Esophagus muscularis mucosa (tissue), 4 donors: ENCODE measurements at places on chromosomes 11 and 22. TPM values are rescaled to one million over a fixed set of nuclear protein-coding genes. Genes with fewer than 3 reads are reported as not detected.

GRCh38 chr11:85758480-85759039 is 52.4 kb downstream of the SYTL2 start:
- H3K4me1 ChIP-seq = no peaks in the 10 kb centered on the region
- H3K27ac ChIP-seq = no peak overlapping the region
- no peaks in the 10 kb centered on the region for H3K36me3 ChIP-seq

GRCh38 chr11:8267831-8268529 is 4.3 kb upstream of the LMO1 start:
- peaks cover 13% of the 10 kb centered on the region for H3K4me1 ChIP-seq
- peak overlapping the region; percentile 55 for H3K4me3 ChIP-seq
- H3K36me3 ChIP-seq = no peaks in the 10 kb centered on the region
- H3K27ac ChIP-seq = no peak overlapping the region

DNA sequence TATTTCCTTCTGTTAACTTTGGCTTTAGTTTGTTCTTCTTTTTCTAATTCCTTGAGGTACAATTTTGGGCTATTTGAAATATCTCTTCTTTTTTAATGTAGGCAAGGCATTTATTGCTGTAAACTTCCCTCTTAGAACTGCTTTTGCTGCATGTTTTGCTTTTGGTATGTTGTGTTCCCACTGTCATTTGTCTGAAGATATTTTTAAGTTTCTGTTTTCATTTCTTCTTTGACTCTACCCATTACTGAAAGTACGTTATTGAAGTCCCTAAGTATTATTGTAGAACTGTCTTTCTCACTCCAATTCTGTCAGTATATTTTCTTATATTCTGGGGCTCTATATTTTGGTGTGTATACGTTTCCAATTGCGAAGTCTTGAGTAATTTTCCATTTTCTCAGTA is 77.9 kb downstream of the KCNQ1OT1 start:
- no peak overlapping the region for H3K27ac ChIP-seq
- H3K4me3 ChIP-seq = no peak overlapping the region
- peaks cover 12% of the 10 kb centered on the region for H3K36me3 ChIP-seq

C11orf91 gene
- not detected for total RNA-seq

- no peaks in the 10 kb centered on the region for H3K4me1 ChIP-seq
- H3K4me3 ChIP-seq = no peak overlapping the region
- no peaks in the 10 kb centered on the region for H3K27me3 ChIP-seq
- no peak overlapping the region for H3K27ac ChIP-seq
- DNase-seq = no peak
Observed at GRCh38 chr11:43868852-43869567, 11.6 kb upstream of the ALKBH3 start.

DNA sequence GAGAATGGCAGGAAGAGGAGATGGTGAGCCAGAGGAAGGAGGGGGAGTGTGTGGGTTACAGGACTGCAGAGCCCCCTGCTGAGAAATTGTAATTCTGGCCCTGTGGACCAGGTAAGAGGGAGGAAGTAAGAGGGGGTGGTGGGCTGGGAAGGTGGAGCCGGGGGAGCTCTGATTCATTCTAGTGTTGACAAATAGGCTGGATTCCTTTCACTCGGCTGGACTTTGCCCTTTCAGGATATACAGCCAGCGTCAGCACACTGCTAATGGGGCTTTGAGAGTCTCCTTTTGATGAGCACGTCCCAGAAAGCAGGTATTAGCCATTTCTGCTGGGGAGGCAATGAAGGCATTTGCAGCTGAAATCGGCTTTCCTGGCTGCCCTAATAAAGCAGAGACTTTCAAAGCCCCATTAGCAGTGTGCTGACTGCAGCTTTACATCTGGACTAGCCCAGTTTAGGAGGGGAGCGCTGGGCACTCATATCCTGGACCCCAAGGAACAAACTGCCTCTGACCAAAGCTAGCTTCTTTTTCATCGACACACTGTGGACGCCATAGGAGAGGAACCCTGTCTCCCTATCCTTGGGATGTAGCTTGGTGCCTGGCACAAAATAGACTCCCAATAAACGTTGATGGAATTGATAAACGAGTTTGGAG is 44.8 kb upstream of the CADM1 start:
- no peak overlapping the region for H3K27ac ChIP-seq
- no peaks in the 10 kb centered on the region for H3K36me3 ChIP-seq

DNA sequence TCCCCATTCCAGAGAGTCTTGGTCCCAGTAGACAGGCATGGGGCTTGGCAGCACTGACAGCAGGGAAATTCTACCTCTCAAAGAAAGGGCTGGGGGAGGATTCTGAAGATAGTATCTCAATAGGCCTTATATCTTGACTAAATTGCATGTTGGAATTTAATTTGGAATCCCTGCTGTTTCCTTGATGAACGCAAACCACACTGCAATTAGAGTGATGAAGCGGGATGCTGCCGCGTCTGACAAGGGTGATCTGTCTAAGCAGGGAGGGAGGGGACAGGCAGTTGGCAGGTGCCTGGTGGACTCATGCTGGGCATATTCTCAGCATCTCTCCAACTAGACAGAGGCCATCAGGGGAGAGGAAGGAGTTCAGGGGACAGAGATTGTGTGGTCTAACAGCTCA is 48.4 kb downstream of the COMMD9 start:
- no peak for DNase-seq
- no peaks in the 10 kb centered on the region for H3K27me3 ChIP-seq
- H3K4me3 ChIP-seq = no peak overlapping the region
- no peaks in the 10 kb centered on the region for H3K36me3 ChIP-seq
- no peaks in the 10 kb centered on the region for H3K4me1 ChIP-seq

DNA sequence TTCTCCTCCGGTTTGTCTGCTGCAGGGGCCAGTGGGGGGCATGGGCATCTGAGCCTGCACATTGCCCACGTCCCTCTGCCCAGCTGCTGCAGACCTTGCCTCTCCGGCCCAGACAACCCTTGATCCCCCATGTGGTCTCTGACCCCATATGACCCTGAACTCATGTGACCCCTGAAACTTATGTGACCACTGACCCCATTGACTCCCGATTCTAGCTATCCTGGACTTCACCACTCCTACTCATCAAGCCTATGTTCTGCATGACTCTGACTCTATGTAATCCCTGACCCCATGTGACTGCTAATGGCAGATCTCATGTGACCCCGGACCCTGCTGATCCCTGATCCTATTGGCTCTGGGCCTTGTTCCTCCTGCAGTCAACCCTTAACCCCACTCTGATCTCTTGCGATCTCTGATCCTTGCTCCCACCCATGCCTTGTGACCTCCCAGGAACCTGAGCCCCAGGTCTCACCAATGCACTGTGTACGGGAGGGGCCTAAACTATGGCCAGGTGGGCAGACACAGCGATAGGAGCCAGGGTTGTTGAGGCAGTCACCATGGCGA is 5.7 kb downstream of the LTBP3 start:
- no peak overlapping the region for H3K4me3 ChIP-seq
- H3K4me1 ChIP-seq = peaks cover 30% of the 10 kb centered on the region
- no peak overlapping the region for H3K27ac ChIP-seq
- H3K36me3 ChIP-seq = no peaks in the 10 kb centered on the region
- DNase-seq = no peak

LINC01488 gene
- total RNA-seq = not detected

ARHGAP32 gene
- 11.9 TPM for total RNA-seq

DNA sequence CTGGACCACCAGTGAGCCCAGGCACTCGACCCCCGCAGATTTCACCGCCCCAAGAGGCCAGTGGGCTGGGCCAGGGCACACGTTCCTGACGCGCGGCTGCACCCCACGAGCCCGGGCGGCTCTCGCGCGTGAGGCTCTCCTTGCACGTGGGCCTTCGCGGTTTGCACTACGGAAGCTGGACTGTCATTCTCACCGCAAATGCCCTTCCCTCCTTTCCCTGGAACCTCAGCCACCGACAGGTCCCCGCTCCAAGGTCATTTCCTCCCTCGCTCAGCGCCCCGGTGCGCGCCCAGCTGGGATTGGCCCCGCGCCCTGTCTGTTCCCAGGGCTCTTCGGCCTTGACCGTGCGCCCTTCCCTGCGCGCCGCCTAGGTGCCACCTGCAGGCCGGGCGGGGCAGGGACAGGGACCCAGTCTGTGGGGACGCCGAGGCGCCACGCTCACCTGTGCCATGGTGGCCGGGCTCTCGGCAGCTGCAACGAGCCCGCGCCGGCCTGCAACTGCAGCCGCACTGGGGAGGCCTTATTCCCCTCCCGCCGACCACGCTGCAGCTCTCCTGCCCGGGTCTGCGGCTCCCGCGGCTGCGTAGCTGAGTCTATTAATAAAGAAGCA is 2.1 kb upstream of the CPT1A start:
- peak overlapping the region; percentile 97 for H3K27ac ChIP-seq
- H3K36me3 ChIP-seq = no peaks in the 10 kb centered on the region
- no peak for DNase-seq
- H3K4me3 ChIP-seq = peak overlapping the region; percentile 97

DNA sequence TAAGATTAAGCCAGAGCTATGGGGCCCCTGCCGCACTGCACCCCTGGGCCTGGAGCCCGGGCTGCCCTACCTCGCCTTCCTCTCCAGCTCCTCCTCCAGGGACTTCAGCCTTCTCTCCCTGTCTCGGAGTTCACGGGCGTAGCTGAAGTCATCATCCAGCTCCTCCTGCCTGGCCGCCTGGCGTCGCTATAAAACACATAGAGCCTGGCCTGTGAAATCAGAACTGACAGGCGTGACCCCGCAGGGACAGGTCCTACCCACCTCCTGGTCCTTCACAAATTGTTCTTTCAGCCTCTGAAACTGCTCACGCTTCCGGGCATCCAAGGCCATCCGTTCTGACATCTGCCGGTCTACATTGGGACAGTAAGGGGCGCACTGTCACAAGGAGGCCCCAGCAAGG is 20.8 kb downstream of the TUBGCP6 start:
- no peak overlapping the region for H3K27ac ChIP-seq
- no peaks in the 10 kb centered on the region for H3K27me3 ChIP-seq
- H3K36me3 ChIP-seq = peaks cover 97% of the 10 kb centered on the region
- no peak overlapping the region for H3K4me3 ChIP-seq
- DNase-seq = no peak
- peaks cover 6% of the 10 kb centered on the region for H3K4me1 ChIP-seq

GRCh38 chr22:41781507-41781906 is 19.0 kb upstream of the CCDC134 start:
- H3K4me3 ChIP-seq = no peak overlapping the region
- no peaks in the 10 kb centered on the region for H3K36me3 ChIP-seq
- H3K27me3 ChIP-seq = no peaks in the 10 kb centered on the region
- H3K27ac ChIP-seq = peak overlapping the region; percentile 16
- no peak for DNase-seq

GRCh38 chr11:116953530-116954285 is 116.3 kb upstream of the APOA1 start:
- DNase-seq = no peak
- no peak overlapping the region for H3K4me3 ChIP-seq
- H3K27ac ChIP-seq = no peak overlapping the region
- H3K36me3 ChIP-seq = peaks cover 43% of the 10 kb centered on the region
- H3K27me3 ChIP-seq = no peaks in the 10 kb centered on the region
- H3K4me1 ChIP-seq = peaks cover 22% of the 10 kb centered on the region

DNA sequence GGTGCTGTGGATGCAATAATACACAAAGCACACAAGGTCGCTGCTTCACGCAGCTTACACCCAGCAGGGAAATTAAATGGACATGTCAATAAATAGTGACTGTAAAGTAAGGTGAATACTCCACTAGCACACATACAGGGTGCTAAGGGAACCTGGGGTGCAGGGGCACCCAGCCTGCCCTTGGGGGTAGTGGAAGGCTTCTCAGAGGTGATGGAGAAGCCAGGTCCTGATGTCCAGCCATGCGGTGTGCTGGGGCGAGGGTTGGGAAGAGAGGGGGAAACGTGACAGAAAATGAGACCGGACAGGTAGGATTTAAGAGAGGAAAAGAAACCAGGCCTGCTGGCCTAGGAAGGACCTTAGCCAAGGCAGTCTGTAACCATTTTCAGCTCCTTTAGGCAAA is 200.5 kb downstream of the GRIK4 start:
- no peak overlapping the region for H3K27ac ChIP-seq
- no peak overlapping the region for H3K4me3 ChIP-seq
- no peaks in the 10 kb centered on the region for H3K36me3 ChIP-seq

GRCh38 chr11:57307666-57308270 is 17.0 kb downstream of the TNKS1BP1 start:
- peaks cover 57% of the 10 kb centered on the region for H3K36me3 ChIP-seq
- no peak overlapping the region for H3K27ac ChIP-seq
- H3K4me1 ChIP-seq = peaks cover 97% of the 10 kb centered on the region
- H3K27me3 ChIP-seq = no peaks in the 10 kb centered on the region

GRCh38 chr11:78194490-78194889 is 5.8 kb downstream of the USP35 start:
- DNase-seq = no peak
- H3K27ac ChIP-seq = no peak overlapping the region
- no peak overlapping the region for H3K4me3 ChIP-seq
- no peaks in the 10 kb centered on the region for H3K27me3 ChIP-seq
- peaks cover 51% of the 10 kb centered on the region for H3K4me1 ChIP-seq

GRCh38 chr11:68202165-68202564 is 10.9 kb downstream of the KMT5B start:
- H3K4me3 ChIP-seq = no peak overlapping the region
- no peaks in the 10 kb centered on the region for H3K27me3 ChIP-seq
- no peaks in the 10 kb centered on the region for H3K36me3 ChIP-seq
- DNase-seq = no peak

DNA sequence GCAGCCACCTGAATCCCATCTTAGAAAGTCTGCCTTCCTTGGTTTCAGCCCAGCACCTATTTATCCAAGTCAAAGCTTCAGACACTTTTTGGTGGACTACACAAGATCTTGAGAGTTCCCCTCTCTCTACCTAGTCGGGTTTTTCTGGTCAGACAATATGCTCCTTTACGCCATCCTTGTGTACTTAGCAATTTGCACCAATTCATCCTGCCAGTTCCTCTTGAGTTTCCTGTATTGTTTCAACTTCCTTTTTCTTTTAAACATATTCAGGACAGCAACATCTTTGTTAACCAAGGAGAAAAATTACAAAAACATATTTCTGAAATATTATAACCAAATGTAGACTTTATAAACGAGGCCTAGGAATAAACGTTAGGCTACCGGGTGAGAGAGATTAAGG is 368.2 kb upstream of the CADM1 start:
- no peaks in the 10 kb centered on the region for H3K36me3 ChIP-seq
- no peak overlapping the region for H3K4me3 ChIP-seq
- DNase-seq = no peak
- H3K27ac ChIP-seq = no peak overlapping the region
- H3K4me1 ChIP-seq = no peaks in the 10 kb centered on the region
- no peaks in the 10 kb centered on the region for H3K27me3 ChIP-seq

- H3K27me3 ChIP-seq = no peaks in the 10 kb centered on the region
- no peaks in the 10 kb centered on the region for H3K36me3 ChIP-seq
- peaks cover 8% of the 10 kb centered on the region for H3K4me1 ChIP-seq
- H3K4me3 ChIP-seq = no peak overlapping the region
- no peak overlapping the region for H3K27ac ChIP-seq
Observed at GRCh38 chr11:11250470-11250869, 102.6 kb downstream of the CSNK2A3 start.

GRCh38 chr11:68840661-68841653 is 759 bp downstream of the CPT1A start:
- H3K36me3 ChIP-seq = no peaks in the 10 kb centered on the region
- H3K4me3 ChIP-seq = peak overlapping the region; percentile 98
- H3K27ac ChIP-seq = peak overlapping the region; percentile 97
- no peaks in the 10 kb centered on the region for H3K27me3 ChIP-seq

DNA sequence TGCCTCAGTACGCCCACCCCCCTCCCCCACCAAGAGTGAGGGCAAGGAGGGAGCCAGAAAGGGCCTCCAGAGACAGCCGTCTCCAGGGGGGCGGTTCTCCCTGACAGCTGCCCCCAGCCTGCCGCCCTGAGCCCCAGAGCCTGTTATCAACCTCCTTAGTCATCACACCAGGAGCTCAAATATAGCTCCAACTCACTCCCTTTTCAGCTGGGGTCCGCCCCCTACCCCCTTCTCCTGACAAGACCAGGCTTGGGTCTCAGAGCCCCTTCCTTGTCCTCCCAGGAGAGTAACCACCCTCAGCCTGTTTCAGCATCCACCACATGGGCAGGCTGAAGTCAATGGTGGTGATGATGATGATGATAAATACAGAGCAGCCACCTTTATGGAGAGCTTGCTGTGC is 2.5 kb upstream of the INPP5J start:
- H3K27ac ChIP-seq = no peak overlapping the region
- no peak overlapping the region for H3K4me3 ChIP-seq
- no peak for DNase-seq
- H3K27me3 ChIP-seq = no peaks in the 10 kb centered on the region
